ENCODE measurements at places on chromosomes 4 and X. TPM values are rescaled to one million over a fixed set of nuclear protein-coding genes. Genes with fewer than 3 reads are reported as not detected.

Gene S100P
- not detected for total RNA-seq

Gene GUCY1A1
- 0.42 TPM for total RNA-seq

Gene PABPC4L
- total RNA-seq, result 0.42 TPM

Gene CTAG1B
- not detected for total RNA-seq

Gene COL25A1
- total RNA-seq, result 0.08 TPM

Gene RIBC1
- 1.3 TPM for total RNA-seq

Gene MAGEC3
- not detected for total RNA-seq

Gene SPANXC
- not detected for total RNA-seq

Gene RTL9
- 0.08 TPM for total RNA-seq

Gene HELT
- total RNA-seq, result not detected

Gene ANK2
- total RNA-seq, result 3.5 TPM

Gene LDB2
- total RNA-seq, result not detected

Gene PLP2
- total RNA-seq, result 89.8 TPM

Gene FOXP3
- not detected for total RNA-seq

Gene VCX
- total RNA-seq, result 0.11 TPM

Gene UGT2B17
- total RNA-seq, result not detected

Gene MAGEA11
- total RNA-seq, result not detected

Gene CCDC149
- 2.6 TPM for total RNA-seq

Gene BEX1
- 0.31 TPM for total RNA-seq

Gene CXorf49
- not detected for total RNA-seq

Gene IL9R
- total RNA-seq, result not detected
